Left cardiac atrium (tissue), 4 donors: ENCODE measurements at places on chromosomes 5 and 9. TPM values are rescaled to one million over a fixed set of nuclear protein-coding genes. Genes with fewer than 3 reads are reported as not detected.

PAEP gene
- not detected for total RNA-seq

ANKRD34B gene
- not detected for total RNA-seq

TAL2 gene
- total RNA-seq = 0.50 TPM

SLC36A3 gene
- not detected for total RNA-seq

DNA sequence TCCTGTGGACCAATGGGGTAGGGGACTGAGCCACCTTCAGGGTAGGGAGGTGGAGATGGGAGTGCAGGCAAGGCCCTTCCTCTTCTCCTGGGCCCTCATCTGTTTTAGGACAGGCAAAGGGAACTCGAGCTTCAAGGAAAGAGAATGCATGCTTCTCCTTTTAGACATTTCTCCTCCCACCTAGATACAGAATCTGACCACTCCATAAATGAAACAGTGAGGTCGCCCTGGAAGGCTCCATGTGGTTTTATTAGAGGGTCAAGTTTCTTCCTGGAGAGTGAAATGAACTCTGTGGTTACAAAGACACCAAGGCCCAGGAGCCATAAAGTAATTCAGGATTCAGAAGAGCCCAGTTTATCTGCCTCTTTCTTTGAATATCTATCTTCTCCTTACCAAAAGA, 14.9 kb downstream of the LHFPL2 start:
- no peak for DNase-seq

- peak; percentile 25 for DNase-seq
These were observed 304.0 kb downstream of the PRELID2 start for GRCh38 chr5:145531038-145531734.

- no peak for DNase-seq
These were observed 188.3 kb upstream of the NMUR2 start for GRCh38 chr5:152593388-152593787.

DNA sequence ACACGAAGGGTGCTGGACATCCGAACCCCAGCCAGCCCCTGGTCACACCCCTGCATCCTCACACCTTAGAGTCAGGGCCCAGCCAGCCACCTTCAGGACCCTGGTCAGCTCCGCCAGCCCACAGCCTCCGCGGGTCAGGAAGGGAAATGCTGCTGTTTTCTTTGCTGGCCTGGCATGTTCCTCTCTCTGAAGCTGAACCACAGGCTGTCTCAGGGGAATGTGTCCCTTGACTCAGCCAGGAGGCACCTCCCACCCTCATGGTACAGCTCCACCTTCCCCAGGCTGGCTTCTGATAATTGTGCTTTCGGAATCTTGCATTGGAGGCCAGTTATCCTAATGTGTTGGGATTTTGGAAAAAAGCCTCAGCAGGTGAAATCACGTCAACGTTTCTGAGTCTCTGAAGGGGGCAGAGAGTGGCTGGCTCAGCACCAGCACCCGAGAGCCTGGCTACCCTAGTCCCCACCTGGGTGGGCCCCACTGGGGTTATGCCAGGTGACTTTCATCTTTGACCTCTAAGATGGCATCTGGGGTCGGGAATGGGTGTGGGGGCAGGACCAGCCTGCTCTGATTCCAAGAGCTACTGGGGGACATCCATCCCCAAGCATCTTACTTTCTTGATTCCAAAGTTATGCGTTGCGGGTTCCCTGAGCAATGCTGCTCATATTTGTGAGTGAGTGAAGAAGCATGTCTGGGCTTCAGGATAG, 9.8 kb upstream of the OLFM1 start:
- no peak for DNase-seq

DNA sequence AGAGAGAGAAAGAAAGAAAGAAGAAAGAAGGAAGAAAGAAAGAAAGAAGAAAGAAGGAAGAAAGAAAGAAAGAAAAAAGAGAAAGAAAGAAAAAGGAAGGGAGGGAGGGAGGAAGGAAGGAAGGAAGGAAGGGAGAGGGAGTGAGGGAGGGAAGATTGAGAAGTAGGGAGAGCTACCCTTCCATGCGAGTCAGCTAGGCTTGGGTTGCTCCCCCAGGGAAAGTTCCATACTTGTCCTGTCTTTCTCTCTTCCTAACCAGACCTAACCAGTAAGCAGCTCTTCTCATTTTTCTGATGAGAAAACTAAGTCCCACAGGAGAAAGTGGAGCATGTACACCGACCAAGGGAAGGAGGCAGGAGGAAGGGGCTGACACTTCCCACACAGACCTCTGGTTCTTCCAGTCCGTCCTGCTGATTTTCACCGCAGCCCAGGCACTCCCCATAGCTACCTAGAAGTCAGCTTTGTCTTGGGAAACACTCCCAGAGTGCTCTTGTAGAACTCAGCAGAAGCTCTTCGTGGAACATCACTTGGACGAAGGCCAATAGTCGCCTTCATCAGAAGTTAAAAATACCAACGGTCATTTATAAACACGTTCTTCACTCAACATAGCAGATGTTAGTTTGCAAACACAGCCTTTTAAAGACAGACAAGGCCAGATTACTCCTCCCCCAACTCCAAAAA, 29.0 kb upstream of the ENTREP1 start:
- peak; percentile 39 for DNase-seq

- no peak for DNase-seq
These were observed 113.0 kb downstream of the PAM start for GRCh38 chr5:102867992-102868662.

DNA sequence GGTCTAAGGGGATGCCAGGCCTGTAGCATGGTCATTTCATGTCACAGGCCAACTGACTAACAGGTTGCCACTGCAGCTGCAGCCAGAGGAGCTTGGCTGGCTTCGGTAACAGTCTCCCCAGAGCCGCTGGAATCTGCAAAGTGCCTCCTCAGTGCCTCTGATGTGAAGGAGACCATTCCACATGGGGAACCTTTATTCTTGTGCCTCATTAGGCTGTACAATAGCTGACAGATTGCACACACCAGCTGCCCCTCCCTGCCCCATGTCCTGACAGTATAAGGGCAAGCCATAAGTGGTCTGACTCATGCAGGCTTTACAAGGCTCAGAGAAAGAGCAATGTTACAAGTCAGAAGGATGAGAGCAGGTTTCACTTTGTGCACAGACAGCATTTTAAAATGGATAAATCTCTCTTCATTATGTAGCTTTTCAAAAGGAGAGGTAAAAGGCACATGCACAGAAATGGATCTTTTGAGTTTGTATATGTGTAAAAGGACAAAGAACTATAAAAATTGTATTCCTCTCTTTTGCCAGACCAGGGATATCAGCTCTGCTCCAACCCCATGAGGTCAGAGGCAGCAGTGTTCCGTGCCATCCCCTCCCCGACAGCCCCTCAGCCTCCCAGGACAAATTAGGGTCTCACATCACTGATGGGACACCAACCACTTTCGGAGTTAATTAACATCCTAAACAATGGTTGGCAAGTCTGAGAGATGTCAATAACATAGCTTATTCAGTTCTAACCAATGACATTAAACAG, 467.8 kb downstream of the TMEM232 start:
- DNase-seq = no peak
